Left lung (tissue), 14 donors: ENCODE measurements at places on chromosomes 6 and 20.
A peak's percentile ranks its signal among the peaks of the same experiment; 100 is the strongest.

DNA sequence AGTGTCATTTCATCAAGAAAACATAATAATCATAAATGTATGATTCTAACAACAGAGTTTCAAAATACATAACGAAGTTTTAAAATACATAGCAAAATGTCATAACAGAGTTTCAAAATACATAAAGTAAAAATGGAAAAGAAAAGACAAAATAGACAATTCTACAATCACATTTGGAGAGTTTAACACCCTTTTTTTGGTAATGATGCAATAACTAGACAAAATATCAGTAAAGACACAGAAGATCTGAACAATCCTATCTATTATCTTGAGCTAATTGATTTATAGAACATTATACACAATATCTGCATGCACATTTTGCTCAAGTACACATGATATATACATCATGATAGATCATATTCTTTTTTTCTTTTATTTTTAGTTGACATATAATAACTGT, 13.4 kb upstream of the SLC17A2 start:
- DNase-seq, result no peak

GRCh38 chr20:38601216-38602184, at the start of gene ARHGAP40:
Gene ARHGAP40, plus strand, starts transcription at chr20:38601809.
- DNase-seq, result peak; percentile 79

DNA sequence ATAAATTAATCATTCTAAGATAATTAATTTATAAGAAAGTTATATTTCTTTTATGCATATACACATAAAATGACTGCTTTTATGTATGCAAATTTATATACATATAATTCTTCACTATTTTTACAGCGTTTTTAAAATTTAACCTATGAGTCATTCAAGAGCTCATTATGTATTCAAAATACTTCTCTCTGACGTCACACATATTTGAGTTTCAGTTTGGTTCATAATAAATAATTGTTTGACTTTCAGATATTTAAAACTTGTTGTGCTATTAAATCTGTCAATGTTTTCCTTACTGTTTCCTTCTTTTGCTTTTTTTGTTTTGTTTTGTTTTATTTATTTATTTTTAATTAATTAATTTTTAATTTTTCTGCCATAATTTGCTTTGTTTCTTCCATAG, 467.5 kb upstream of the ADGRB3 start:
- no peak for DNase-seq

DNA sequence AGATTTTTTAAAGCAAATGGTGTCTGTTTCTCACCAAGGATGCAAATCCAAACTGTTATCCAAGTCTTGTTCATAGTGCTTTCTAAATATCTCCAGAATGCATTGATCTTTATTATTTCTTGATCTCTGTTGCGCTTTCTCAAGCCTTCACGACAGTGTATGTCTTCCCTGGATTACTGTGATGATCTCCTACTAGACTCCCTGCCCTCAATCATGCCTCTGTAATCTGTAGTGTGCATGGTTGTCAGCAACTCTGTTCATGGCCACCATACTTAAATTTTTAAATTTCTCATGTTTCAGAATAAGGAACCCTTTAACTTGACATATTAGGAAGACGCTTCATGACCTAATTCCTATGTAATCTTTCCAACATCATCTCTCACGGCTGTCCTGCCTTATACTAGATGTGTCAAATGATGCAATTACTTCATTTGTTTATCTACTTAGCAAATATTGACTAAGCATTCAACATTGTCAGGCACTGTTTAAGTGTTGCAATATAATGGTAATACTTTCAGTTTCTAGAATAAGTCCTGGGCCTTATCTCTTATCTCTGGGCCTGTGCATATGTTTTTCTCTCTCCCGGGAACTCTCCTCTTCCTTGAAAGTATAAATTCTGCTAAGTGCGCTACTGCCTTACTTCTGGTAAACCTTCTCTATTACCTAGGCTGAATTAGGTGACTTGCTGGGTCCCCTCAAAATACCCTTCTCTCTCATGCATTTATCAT, 25.6 kb upstream of the AHI1 start:
- DNase-seq, result no peak

GRCh38 chr20:1587781-1588532, 30.5 kb upstream of the SIRPD start:
- no peak for DNase-seq

DNA sequence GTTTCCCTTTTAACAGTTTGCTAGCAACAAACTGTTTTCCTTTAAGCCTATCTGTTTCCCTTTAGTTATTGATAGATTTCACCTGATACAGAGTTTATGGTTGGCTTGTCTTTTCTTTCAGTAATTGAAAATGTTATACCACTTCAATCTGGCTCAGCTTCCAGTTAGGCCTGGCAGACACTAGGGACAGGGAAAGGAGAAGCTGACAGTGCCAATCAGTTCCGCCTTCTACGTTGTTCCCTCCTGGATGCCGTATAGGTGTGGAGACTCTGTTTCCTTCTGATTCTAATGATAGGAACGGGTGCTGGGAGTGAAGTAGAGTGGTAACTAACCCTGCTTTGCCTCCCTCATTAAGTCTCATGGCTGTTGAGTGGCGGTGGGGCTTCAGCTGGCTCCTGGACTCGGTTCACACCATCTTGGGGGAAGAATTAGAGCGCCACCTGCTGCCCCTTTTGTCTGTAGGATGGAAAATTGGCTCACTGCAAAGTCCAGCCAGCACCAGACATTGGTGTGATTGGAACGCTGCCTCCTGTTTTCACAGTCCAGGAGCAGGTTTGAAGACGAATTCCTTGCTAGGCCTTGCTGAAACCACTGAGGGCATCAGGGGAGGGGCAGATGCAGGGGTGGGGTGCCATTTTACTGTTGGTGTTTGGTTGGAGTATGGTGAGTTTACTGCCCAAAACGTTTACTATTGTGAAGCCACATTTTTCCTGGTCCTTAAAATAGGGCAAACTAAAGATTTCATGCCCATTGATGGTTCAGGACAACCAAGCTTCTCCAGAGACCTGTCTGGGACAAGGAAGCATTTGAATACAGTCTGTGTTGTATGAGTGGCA, 1729.5 kb downstream of the GRIK2 start:
- DNase-seq, result peak; percentile 33

DNA sequence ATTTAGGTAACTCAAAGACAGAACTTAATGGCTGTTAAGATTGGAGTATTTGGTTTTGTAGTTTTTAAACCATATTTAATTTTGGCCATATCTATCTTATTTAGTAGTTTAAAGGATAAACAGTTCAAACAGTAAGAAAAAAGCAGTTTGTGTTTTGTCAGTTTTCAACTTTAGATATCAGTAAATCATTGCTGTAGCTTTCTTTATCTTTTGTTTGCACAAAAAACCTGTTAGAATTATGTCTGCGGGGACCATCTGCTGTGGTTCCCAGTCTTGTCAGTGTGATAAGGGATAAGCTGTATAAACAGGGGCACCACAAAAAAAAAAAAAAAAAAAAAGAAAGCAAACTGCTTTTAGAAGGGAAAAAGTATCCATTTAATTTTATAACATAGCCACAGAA, 40.9 kb downstream of the CDKAL1 start:
- DNase-seq, result no peak

DNA sequence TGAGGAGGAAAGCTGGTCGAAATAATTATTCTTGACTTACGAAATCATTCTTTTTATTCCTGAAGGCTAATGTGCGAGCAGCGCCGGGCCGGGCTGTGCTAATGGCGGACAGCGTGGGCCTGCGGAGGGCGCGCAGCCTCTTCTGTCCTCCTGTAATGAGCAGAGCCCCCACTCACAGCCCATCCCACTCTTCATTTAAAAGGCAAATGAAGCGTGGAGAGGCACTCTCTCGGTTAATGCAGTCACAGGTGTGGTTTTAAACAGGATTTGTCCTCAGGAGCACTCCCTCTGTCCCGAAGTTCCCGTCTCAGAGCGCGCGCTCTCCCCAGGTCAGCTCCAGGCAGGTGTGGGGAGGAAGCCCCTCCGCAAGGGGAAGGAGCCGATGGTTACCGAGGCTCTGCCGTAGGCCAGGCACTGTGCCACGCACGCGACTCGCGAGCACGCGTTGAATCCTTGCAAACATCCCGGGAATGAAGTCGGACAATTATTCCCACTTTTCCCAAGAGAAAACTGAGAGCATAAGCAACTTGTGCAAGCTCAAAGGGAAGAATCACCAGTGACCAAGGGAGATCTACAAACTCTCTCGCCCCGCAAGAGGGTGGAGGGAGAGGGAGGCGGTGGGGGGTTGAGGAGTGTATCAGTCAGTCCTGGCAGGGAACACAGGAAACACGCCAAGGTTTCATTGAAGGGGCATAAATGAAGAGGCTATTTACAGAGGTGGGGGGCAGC, 35.5 kb upstream of the ZFAND3 start:
- DNase-seq, result peak; percentile 83

GRCh38 chr20:4946986-4947385, 54.3 kb downstream of the SLC23A2 start:
- no peak for DNase-seq

DNA sequence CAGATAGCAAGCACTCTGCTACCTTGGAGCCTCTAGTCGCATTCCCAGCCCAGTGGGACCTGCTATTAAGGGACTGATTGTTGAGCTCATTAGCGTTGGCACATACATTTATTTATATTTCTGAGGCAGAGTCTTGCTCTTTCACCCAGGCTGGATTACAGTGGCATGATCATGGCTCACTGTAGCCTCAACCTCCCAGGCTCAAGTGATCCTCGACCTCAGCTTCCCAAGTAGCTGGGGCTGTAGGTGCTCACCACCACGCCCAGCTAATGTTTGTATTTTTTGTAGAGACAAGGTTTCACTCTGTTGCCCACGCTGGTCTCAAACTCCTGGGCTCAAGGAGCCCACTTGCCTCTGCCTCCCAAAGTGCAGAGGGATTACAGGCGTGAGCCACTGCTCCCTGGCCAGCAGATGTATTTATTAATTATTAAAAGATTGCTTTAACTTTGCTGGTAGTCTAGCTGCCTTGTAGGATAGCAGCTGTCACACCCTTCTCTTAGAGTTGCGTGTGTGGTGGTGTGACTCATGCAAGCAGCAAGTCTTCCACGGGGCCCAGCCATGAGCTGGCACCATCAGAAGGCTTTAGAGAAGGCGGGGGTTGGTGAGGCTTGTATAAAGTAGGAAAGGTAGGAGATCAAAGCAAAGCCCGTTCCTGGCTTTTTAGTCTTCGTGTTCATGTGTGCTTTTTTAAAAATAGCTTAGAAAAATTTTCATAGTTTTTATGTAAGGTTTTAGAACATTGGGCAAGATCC, 16.5 kb downstream of the ACTR5 start:
- no peak for DNase-seq

DNA sequence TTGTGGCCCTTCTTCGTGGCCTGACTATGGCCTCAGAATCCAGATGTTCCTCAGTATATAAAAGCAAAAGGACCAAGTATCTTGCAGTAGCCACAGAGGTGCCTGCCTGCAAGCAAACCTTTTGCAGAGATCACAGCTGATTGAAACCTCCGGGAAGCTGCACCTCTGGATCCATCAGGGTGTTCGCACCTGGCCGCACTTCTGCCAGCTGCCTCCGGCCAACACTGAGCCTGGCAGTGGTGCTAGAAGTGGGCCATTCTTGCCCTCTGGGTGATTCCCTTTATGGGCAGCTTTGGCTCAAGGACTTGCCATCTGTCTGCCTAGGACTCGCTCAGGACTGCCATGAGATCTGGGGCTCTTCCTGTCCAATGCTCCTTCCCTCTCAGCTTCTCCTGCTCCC, 214.6 kb upstream of the ECI2 start:
- peak; percentile 59 for DNase-seq

DNA sequence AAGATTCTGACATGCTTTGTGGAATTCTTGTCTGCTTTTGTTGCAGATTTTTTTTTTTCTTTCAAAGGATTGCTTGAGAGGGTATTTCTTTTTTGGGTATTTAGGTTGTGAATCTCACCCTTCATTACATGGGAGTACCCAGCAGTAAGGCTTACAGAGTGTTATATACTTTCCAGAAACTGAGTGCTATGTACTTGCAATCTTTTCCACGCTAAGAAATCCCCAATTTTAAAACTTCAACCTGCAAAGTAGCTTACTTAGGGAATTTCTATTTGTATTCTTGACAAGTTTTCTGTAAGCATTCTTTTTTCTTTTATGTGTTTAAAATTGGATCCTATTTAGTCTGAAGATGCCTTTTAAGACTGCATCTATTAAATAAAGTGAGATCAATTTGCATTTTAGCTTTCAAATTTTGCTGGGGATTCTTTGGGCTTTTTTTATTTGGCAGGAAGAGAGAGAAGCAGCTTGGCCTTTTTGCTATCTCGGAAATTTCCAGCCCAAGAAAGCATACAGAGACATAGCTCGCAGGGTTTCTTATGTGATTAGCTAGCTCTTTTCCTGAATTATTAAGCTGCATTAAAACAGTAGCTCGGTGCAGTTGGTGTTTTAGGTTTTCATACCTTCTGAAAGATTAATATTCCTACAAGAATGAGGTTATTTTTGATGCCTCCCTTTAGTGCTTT, 42.6 kb downstream of the KCNS1 start:
- DNase-seq, result no peak

DNA sequence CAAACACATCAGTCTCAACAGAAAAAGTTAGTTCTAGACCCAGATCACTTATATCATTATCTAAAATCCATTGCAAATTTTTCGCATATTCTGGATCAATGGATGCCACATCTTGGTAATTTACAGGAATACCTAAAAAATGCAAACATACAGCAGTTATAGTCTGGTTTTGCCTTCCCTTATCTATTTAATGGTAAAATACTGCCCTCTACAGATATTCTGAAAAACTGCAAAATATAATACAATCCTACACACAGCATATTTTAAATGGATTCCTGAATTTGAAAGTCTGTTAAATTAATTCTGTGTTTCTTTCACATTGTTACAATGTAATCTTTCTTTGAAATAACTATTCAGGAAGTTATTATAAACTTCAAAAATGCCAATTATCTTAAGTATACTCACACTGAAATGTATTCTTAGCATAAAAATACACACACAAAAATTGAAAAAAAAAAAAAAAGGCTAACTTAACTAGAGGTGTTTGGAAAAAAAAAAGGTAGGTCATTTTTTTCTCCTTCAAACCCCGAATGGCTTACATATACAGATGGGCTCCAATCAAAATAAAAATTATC, 88.4 kb downstream of the HACE1 start:
- DNase-seq, result no peak

- no peak for DNase-seq
Measured at GRCh38 chr20:21712443-21713059, 7.1 kb downstream of the PAX1 start.

DNA sequence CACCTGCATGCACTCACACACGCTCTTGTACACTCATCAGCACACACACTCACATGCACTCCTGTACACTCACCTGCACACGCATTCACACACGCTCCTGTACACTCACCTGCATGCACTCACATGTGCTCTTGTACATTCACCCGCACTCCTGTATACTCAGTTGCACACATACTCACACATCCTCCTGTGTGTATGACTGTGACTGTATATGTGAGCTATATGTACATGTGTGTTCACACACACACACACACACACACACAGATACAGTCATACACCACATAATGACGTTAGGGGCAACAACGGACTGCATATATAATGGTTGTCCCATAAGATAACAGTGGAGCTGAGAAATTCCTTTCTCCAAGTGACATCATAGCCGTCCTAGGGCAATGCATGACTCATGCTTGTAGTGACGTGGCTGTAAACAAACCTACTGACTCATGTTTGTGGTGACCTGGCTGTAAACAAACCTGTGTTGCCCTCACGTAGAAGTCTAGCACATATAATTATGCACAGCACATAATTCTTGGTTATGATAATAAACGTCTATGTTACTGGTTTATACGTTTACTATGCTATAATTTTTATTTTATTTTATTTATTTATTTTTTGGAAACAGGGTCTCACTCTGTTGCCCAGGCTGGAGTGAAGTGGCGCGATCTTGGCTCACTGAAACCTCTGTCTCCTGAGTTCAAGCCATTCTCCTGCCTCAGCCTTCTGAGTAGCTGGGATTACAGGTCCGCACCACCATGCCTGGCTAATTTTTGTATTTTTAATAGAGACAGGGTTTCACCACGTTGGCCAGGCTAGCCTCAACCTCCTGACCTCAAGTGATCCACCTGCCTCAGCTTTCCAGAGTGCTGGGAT, 22.8 kb upstream of the TAF4 start:
- no peak for DNase-seq
